Stimulated activated CD8-positive, alpha-beta memory T cell treated with anti-CD3 and anti-CD28 coated beads, Interleukin-4, amount 100 ng/mL, for 48 hours (primary cell): ENCODE measurements at places on chromosomes 5 and 9.

DNA sequence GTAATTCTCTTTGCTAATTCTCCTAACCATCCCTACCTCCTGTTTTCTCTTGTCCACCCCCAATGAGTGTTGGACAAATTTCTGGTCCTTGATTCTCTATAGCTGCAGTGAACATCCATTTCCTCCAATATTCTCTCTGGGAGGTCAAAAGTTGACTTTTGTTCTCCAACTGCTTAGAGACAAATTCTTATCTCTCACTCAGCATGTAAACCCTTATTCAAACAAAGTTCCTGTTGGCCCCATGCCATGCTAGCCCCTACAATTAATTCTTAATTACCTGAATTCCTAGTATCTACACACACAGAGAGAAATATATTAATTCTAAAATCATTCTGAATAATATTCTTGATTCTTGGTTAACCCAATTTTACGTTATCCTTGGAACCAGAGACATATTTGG, 472.9 kb upstream of the ACTBL2 start:
- no peak for DNase-seq

DNA sequence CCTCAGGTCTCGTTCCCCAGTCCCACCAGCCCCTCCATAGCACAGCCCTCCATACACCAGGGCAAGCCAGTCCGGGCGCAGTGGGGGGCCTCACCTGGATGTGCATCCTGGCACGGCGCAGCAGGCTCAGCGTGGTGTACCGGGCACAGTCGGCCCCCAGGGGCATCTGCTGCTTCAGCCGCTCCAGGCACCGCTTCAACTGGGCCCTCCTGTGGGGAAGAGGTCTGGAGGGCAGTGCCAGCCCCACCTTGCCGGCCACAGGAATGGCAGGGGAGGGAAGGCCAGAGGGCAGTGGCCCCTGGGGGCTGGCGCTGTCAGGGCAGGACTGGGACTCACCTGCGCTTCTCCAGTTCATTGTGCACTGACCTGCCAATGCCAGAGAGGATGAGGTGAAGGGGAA, 1.4 kb downstream of the MXD3 start:
- no peak for DNase-seq

DNA sequence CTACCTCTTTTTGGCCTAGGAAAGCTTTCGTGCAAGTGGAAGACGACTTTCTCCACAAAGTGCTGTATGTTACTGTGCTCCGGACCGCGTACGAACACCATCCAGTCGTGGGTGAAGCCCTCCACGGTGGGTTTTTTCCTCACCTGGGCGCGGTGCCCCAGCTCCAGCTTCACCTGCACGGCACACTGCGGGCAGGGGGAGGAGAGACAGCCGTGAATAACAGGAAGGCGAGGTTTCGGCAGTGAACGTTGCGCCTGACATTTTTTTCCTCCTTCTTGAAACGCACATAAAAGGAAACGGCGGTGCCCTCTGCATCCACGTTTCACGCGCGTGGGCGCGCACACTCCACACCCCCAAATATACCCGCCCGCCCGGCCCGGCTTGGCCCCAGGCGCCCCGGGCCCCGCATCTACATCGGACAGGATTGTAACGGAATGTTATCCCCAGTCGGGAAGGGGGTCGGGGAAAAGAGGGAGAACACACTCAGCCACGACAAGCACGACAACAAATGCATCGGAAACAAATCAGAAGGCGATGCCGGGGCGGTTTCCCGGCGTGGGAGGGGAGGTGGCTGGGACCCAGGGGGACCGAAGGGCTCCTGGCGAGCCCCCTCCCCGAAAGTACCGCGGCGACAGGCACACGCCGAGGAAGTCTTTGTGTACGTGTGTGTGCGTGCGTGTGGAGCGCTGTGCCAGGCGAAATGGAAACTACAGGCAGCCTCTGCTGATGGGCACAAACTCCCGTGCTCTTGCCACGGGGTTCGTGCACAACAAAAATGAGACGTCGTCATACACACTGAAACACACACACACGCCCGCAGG, 1.4 kb downstream of the MLLT3 start:
- DNase-seq, result peak; percentile 64

- DNase-seq, result peak; percentile 49
These were observed 27.5 kb downstream of the SREK1 start for GRCh38 chr5:66171349-66172344.

- DNase-seq, result no peak
These were observed 80.7 kb downstream of the PPARGC1B start for GRCh38 chr5:149810856-149811255.

DNA sequence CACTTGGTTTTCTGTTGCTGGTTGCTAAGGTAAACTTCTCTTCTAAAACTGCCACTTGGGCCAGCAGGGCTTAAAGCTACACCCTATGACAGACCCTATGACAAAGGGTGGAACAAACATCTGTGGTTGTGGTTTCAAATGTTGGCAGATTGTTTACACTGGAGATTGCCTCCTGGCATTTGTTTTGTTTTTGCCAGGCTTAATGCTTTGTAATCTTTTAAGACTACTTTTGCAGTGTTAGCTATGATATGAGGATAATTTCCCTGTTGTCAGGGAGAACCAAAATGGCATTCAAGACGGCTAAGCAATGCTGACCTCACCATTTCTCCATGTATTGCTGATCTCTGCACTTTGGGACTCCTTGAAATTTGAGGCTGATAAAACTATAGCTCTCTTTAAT, 50.3 kb downstream of the MAMDC2 start:
- no peak for DNase-seq

DNA sequence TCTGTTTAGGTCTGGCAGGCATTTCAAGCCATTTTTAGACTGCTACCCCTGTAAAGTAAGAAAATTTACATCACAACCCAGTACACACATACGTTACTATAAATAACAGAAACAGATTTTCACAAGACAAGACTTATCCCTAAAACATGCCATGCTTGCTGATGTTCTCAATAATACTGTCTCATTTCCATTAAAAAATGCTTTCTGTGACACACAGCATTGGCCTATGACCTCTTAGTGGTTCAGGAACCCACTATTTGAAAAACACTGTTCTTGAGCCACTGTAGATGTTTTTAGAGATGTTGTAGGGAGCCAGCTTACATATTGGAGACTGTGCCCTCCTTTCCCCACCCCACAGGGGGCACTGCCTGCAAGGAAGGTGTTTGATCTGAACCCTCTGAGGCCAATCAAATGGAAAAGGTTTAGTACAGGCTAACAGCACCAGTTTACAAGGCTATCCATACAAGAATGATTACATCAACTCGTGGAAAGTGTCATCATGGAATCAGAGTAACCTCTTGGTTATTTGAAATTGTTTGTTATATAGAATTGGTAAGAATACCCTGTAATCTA, 30.8 kb downstream of the ZSWIM6 start:
- no peak for DNase-seq
